NCI-H446 treated with DMSO at 0.1 percent for 48 hours (cell line): ENCODE measurements at places on chromosomes 16 and 17.

DNA sequence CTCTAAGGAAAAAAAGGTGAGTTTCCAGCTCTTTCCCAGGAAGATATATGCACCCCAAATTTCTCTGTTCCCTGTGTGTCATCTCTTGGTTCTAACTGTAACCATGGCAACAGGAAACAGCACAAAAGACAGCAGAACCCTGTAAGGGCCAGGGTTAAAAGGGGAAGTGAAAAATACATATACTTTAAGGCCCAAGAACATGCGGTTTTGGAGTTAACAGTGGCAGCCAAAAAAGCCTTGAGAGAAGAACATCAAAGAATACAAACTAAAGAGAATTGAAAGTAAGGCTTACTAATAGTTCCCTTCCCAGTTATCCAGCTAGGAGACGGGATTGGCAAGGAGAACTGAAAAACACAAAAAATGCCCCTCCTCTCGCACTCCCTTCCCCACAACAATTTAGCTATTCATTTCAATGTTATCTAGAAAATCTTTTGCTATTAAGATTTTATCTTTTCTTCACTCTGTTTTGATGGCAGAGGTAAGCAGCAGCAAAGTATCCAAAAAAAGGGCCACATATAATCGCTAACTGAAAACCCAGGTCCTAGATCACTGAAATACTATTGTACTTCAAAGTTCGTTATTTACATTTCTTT lies 1.5 kb downstream of the SPOP start:
- DNase-seq = no peak

- no peak for DNase-seq
Measured at GRCh38 chr17:81398176-81398831, 3.0 kb downstream of the BAHCC1 start.

DNA sequence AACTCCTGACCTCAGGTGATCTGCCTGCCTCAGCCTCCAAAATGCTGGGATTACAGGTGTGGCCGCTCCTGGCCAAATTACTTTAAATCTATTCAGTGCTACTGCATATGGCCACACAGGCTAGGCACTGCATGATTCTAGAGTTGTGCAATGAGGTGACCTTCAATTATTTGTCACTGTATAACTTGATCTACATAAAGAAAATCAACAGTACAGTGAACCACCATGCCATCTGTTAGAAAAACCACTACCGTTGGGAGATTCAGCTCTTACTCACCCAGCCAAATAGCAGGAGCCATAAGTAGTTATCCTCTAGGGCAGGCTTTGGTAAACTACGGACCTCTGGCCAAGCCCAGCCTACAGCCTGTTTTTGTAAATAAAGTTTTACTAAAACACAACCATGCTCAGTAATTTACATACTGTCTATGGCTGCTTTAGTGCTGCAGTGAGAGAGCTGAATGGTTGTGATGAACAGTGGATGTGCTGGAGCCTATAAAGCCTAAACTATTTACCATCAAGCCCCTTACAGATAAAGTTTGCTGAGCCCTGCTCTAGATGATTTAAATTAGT lies 40.7 kb upstream of the TANC2 start:
- DNase-seq = no peak

DNA sequence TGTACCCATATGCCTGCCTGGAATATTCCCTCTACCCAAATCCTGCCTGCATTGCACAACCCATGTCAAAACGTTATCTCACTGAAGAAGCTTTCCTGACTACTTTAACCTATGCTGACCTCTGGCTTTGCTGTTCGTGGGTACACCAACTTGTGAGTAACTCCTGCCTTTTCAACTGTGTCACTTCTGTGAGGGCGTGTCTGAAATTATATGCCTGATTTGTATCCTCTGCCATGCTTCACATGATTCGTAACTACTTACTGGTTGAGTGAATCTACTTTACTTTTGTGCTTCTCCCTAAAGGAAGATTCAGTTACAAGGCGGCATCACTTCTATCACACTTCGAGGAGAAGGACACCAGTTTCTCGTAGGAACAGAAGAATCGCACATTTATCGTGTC lies 33.3 kb upstream of the USP43 start:
- DNase-seq = no peak

DNA sequence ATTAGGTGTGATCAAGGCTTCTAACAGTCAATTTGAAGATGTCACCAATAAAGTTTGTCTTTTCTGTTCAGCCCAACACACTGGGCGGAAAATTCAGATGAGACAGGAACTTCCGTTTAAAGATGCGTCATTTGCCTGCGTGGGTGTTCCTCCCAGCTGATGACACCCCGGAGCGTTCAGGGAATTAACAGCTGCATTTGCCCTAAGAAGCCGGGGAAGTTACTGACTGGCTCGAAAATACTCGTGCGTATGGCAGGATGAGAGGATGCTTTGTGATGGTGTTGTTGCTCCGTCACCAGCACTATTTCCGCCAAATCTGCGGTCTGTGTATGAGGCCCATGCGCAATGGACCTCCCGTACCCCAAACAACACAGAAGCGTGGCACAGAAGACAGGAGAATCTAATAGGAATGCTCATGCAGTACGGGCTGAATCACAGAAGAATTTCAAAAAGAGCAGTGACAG lies 11.9 kb upstream of the PVALEF start:
- DNase-seq = no peak

- DNase-seq = no peak
Measured at GRCh38 chr17:1323336-1323735, 43.9 kb downstream of the TRARG1 start.

DNA sequence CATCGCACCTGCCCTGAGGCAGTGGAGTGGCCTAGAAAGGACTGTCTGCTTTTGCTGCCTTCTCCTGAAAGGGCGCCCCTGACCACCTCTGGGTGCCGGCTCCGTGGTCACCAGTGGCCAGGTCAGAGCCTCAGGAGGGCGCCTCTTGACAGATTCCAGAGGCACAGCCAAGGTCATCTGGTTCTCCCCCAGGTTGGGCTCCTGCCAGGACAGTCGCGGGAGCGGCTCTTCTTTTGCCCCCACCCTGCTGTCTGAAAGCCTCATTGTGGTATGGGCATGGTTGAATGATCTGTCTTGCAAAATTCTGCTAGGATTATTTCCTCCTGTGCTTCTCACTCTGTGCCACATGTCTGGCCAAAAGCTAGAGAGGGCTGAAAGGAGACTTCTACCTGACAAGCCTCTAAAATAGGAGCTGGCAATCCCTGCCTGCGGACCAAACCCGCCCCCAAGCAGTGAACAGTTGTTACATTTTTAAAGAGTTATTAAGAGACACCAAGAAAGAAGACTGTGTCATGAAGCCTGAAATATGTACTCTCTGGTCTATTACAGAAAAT lies 82.8 kb downstream of the SNX29 start:
- DNase-seq = no peak

- DNase-seq = no peak
Measured at GRCh38 chr17:1625581-1625980, 3.1 kb downstream of the SLC43A2 start.

GRCh38 chr16:48452991-48453760 lies 68.0 kb upstream of the SIAH1 start:
- no peak for DNase-seq

DNA sequence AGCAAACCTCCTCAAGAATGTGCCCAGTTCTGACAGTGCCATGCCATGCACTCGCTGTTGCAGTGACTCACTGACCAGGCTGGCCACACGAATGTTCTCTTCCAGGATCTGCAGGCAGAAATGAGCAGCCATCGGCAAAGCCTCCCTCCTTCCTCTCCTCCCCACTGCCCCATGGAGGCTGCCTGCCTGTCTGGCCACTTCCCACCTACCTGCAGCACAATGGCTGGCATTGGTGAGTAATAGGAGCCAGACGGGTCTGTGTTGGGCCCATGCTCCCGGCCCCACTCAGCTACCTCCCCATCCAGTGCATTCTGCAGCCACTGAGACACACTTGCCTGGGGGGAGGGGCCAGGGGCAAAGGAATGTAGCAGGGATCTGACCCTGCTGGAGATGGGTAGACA lies 2.8 kb upstream of the MATCAP1 start:
- DNase-seq = no peak

GRCh38 chr17:51997723-51998122 lies 160.8 kb downstream of the CA10 start:
- no peak for DNase-seq

GRCh38 chr16:31267332-31268032 lies 7.7 kb downstream of the ITGAM start:
- DNase-seq = no peak

GRCh38 chr16:19967963-19968362 lies 83.3 kb upstream of the GPRC5B start:
- no peak for DNase-seq

DNA sequence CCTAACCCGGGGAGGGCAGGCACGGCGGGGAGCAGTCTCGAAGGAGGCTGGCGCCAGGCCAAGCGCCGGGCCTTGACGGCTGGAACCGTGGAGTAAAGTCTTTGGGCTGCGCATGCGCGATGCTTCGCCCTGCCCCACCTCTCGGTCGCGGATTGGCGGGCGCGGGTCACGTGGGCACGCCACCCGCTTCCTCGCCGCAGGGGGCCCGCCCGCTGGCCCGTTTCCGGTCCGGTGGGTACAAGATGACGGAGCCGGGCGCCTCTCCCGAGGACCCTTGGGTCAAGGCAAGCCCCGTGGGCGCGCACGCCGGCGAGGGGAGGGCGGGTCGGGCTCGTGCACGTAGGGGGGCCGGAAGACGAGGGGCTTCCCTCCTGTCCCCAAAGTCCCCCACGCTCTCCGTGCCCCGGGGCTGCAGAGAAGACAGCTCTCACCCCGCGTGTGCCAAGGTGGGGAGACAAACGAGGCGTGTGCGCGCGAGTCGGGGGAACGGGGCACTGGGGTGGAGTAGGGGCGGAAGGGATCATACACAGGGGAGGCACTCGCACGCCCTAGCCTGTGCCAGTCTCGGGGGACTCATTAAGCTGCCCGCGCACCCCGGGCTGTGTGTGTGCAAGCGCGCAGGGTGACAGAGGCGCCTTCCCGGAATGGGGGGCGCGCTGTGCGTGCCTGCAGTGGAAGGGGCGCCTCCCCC lies at the start of gene MLX:
Gene MLX (plus strand): TSS at position 218 of the 691 bp plus-strand sequence. CDS start 25 bp downstream, at position 243.
- DNase-seq = peak; percentile 69

DNA sequence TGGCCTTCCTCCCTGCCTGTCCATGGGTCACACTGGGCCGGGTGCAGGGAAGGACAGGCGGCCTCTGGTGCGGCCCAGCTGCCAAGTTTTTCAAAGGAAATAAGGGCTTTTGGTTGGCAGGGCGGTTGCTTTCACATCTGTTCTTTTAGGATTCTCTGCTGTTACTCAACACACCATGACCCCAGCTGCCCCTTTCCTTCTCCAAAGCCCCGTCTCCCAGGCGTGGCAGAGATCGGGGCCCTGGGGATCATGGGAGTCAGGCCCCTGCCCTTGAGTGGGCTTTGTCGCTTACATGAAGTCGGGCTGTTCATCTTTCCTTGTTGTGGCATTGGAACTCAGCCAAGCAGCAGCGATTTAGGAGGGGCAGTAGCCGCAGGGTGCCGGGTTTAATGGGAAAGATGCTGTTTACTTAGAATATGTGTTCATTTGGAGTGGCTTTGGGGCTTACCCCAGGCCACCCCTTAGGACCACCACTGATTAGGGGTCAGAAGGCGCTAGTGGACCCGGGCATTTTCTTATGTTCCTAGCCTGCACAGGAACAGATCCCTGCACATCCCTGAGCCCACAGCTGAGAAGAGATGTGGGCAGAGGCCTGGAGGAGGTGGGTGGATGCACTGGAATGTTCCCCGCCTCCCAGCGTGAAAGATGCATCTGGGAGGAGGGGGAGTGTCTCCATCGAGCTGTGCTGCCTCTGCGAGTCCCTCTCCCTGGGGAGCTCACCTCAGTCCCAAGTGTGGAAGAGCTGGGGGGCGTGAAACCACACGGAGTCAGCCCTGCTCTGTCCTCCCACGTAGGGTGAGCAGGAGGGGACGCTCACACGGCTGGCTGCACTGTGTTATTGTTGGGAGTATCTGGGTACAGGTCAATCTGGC lies 6.8 kb upstream of the ADCY7 start:
- no peak for DNase-seq

DNA sequence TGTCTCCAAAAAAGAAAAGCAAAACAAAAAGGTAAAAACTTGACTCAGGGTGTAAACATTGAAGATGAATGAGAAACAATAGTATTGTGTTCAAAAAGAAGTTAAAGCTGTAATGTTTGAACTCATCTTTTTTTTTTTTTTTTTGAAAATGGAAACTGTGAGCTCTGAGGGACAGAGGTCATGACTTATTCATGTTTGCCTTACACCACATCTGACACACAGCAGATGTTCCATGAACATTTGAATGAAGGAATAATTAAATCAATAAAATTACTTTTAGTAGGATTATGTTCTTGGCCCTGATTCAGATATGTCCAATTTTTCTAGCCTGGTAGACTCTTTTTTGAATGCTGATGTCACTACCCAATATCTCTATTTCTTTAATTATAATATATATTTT lies 95.7 kb upstream of the MED13 start:
- no peak for DNase-seq

GRCh38 chr16:17063201-17064139 lies 407.3 kb downstream of the XYLT1 start:
- DNase-seq = no peak

DNA sequence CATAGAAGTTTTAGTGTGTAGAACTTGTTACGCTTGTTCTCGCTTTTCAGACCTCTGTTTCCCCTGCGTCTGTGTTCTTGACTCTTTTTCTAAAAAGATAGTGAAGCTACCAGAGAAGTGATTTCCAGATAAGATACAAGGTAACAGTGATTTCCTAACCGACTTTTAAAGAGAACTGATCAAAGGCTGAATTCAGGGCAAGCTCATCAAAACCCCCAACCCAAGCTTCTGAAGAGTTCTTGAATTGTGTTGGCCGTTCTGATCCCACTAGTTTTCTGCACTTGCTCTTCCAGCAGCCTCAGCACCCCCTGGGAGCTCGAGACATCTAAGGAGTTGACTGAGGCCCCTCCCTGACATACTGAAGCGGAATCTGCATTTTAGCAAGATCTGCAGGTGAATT lies 12.7 kb upstream of the NSMCE1 start:
- DNase-seq = no peak

DNA sequence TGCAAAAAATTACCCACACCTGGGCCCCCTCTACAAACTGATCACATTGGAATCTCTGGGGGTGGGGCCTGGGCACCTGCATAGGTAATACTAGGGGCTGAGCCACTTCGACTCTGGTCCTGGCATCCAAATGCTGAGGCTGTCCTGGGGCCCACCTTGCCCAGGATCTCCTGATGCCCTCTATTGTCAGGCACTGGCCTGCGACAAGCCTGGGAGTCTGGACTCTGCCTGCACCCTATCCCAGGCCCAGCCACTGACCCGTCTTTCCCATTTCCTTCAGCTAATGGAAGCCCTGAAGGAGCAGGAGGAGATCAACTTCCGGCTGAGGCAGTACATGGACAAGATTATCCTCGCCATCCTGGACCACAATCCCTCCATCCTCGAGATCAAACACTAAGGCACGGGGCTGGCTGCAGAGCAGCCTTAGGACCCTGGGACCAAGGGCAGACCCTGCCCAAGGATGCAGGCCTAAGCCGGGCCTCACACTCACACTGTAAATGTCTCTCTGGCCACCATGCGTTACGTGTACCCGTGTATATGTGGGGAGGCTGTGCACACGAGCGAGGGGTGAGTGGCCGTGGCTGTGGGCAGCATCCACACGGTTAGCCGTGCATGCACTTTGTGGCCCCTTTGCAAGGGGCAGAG lies 140.0 kb downstream of the RAB11FIP4 start:
- DNase-seq = no peak
